ENCODE measurements at places on chromosomes 6 and 20.

DNA sequence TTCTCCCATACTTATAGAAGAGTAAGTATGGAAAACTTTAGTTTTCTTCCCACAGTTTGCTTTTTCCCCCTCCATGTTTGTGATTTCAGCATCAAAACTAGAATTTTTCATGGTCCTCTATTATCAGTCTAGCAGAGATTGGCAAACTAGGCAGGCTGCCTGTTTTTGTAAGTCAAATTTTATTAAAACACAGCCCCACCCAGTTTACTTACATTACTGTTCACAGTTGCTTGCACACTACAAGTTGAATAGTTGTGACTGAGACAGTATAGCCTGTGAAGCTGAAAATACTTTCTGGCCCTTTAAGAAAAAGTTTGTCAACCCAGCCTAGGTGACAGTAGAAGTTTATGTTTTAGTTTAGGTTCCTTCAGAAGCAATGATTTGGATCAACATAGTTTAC, 19.5 kb downstream of the MCM8 start:
- no peak for DNase-seq

DNA sequence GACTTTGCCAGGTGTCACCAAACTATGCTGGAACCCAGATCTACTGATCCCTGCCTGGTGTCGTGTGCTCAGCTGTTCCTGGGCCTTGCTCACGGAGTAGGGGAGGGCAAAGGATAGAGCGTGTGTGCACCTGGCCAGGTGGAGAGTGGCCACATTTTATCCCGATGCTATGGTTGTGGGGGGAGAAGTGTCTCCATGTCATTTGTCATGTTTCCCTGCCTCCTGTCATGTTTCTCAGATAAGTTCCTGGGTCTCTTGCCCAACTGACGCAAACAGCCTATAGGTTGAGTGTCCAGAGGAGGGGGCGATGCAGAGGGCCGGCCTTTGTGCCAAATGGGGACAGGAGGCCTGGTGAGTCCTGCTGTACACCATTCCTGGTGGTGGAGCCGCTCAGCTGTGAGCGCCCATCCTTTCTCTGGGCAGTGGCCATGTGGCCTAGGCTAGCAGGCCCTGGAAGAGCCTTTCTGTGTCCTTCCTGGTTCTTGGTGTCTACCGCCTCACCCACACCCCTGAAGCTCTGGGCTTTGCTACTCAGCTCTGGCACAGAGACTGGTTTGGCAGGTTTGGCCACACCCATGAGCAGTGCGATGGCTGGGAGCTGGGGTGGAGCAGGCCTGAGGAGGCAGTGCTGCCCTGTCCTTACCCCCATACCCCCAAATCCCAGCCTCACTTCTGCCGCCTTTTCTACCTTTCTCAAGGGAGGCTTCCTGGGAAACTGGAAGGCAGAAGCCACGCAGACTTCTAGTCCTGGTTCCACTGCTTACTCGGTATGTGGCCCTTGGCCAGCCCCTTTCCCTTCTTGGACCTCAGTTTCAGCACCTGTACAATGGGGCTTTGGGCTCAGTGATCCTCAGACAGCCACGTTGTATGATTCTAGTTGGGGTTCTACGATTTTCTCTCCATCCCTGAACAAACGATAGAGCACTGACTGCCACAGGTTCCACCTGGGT, 32.3 kb upstream of the EPB41L1 start:
- no peak for DNase-seq

DNA sequence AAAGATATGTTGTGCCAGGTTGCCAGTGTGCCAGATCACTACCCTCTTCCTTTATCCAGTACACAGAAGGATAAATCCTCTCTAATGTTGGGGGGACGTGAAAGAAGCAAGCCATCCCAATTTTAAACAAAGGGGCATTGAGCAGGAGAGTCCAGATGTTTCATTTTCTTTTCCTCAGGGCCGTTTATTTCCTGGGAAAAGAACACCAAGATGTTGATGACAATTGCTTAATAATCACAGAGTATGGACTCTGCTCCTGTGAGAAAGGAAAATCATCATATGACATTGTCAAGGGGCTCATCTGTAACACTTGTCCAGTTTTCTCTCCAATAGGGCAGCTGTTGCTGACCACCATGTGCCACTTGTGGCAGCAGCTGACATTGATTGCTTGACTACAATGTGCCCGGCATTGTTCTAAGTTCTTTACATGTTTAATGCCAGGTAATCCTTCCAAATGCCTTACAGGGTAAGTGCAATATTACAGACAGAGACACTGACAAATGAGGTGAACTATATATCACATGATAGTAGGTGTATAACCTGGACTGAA, 161.4 kb downstream of the CD109 start:
- DNase-seq: no peak

- DNase-seq: peak; percentile 14
Measured at GRCh38 chr6:35911871-35912653, 8.8 kb downstream of the SRPK1 start.

DNA sequence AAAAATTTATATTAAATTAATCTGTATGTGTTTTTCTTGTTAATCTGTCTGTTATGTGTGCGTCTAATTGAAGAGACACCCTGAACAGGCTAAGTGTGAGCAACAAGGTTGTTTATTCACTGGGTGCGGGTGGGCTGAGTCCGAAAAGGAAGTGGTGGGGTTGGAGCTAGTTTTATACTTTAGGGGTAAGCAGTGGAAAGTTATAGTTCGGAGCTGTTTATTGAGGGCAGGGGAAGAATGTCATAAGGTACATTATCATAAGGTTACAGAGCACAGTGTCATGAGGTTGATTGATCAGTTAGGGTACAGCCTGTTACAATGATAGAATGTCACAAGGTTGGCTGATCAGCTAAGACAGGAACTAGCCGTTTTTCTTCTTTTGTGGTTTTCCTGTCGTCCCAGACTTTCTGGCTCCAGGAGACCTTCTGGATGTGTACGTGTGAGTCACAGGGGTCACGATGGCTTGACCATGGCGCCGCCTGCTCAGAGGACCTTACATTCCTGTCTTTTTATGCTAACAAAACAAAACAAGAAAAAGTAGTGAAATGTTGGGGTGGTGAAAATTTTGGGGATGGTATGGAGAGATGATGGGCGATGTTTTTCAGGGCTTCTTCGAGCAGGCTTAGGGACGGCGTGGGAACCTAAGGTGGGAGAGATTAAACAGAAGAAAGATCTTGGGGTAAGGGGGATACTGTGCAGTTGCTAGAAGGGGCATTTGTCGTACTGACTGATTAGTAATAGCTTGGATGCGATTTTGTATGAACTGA, 754.0 kb upstream of the ADGRB3 start:
- peak; percentile 26 for DNase-seq

- DNase-seq: no peak
Measured at GRCh38 chr20:33145521-33145920, 22.4 kb upstream of the BPIFA2 start.

GRCh38 chr20:26169506-26169905, 472.9 kb upstream of the ZNF337 start:
- peak; percentile 4 for DNase-seq

DNA sequence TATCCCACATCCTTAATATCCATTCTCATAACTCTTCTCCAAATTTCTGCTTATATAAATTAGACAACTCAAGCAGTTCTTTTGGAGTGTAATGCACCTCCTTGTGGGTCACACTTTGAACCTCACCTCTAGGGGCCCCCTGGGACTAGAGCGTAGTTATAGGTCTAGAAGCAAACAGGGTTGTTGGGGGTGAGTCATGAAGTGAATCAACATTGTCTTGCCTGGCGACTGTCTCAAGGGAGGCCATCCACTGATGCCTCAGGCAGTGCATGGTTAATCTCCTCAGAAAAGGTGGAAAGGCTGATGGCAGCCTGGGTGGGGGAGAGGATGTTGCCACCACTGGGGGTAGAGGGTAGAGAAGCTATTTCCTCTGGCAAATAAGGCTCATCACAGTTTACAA, 129.1 kb downstream of the TNFRSF21 start:
- no peak for DNase-seq

GRCh38 chr6:107361753-107362604, 97.4 kb downstream of the PDSS2 start:
- peak; percentile 81 for DNase-seq

DNA sequence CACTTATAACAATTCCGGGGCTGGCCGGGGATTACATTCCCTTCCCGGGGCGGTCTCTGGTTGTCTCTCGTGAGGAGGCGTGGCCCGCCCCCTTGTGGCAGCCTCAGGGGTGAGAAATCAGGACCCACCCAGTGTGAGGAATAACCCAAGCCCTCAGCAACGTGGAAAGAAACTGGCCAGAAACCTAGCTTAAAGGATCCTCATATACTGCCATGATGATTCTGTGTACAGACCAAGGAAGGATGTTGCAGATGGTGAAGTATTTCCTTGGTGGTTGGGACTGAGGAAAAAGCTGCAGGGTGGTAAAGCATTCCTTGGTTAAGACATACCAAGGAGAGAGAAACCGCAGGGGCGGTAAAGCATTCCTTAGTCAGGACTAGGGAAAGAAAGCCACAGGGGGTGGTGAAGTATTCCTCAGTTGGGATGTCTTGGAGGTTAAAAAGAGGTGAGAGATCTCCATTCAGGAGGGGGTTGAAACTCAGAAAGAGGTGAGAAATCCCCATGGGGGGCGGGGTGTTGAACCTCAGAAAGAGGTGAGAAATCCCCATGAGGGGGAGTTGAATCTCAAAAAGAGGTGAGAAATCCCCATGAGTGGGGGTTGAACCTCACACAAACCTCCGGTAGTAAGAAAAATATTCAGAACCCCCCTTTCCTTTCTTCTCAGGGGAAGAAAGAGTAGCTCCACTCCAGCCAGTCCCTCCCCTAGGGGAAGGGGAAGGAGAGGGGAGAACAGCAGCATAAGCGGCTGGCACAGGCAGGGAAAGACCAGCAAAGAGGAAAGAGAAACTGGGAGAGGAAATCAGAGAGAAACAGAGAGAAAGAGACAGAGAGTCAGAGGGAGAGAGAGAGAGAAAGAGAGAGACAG, 238.1 kb downstream of the RNGTT start:
- DNase-seq: peak; percentile 88

GRCh38 chr6:25492951-25493350, 159.1 kb upstream of the SCGN start:
- no peak for DNase-seq

DNA sequence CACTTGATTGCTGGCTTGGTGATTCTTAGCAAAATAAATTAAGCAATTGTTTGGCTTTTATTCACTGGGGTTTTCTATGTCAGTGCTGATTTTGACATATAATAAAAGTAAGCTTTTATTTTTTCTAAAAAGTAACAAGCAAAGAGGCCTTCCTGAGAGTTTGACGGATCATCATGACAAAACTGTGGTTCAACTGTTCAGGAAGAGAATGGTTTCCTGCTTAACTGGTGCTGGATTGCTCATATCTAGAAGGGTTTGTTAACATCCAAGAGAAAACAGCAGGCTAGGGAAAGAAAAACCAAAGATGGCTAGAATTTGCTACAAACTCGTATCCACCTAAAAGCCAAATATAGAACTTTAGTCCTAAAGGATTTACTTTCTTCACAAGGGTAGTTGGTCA, 21.2 kb downstream of the SERPINB1 start:
- DNase-seq: no peak

DNA sequence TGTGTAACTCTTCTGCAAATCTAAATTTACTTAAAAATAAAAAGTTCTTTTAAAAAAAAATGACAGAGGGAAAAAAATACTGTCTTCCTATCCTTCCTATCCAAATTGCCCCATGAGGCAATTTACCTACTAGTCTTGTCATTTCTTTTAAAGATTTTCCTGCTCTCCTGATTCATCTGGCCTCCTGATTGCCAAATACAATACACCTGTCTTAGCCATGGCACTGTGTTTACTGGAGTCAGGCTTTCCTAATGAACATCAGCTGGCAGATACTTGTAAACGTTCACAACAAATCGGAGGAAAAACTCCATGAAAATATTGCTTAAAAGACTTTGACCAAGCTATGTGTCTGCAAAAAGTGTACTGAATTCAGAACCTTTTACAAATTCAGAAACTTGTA, 21.5 kb downstream of the TM9SF4 start:
- no peak for DNase-seq

- DNase-seq: peak; percentile 47
Measured at GRCh38 chr20:23995905-23996666, 7.5 kb upstream of the GGTLC1 start.

DNA sequence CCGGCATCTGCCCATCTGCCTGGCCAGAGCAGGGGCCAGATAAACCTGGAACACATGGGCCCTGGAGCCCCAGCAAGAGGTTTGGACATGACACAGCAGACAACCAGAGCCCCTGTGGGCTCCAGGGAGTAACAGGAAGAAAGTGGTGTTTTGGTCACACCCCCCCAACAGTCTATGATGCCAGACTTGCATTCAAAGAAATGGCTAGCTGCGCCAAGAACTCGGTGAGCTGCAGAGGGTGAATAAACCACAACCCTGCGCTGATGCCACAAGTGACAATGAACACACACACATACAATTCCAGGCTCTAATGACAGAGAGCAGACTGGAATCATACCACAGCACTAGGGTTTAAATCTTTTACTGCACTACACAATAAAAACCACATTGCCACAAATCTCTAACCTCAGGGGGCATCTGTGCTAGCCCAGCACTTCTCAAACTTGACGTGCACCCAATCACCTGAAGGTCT, 34.0 kb downstream of the TRERF1 start:
- peak; percentile 92 for DNase-seq

DNA sequence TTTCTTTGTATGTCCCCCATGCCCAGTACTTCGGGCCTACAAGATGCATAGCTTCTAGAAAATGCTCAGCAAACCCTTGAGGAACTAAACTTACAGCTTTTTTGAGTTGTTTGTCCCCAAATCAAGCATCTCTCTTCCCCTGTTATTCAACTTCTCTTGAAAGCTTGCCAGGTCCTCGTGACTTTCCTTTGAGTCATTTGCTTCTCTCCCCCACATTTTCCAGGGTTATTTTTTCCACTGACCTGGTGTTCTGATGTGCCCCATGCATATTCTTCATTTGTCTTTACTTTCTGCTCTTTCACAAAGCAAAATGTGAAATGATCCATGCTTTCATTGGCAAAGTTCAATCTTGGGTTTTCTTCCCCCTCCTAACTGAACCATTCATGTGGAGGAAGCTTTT, 204.8 kb downstream of the TFAP2A start:
- DNase-seq: peak; percentile 86

DNA sequence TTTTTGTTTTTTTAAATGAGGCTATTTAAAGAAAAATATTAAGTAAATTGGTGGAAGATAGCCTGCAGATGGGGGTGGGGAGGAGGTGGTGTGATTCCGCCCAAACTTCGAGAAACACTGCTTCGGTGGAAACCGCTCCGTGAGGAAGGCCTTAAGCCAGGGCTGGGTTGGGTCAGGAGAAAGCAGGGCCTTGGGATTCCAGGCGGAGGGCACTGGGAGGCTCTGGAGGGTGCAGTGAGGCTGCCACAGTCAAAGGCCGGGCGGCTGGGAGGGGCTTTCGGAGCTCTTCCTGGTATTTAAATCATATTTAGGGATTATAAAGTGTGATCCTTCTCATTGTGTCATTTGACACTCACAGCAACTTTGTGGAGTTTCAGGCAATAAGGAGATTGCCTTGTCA, 22.2 kb upstream of the SCRT2 start:
- DNase-seq: no peak

All from astrocyte of the hippocampus (primary cell).